Immature natural killer cell (primary cell): ENCODE measurements at places on chromosomes 3 and 15.

DNA sequence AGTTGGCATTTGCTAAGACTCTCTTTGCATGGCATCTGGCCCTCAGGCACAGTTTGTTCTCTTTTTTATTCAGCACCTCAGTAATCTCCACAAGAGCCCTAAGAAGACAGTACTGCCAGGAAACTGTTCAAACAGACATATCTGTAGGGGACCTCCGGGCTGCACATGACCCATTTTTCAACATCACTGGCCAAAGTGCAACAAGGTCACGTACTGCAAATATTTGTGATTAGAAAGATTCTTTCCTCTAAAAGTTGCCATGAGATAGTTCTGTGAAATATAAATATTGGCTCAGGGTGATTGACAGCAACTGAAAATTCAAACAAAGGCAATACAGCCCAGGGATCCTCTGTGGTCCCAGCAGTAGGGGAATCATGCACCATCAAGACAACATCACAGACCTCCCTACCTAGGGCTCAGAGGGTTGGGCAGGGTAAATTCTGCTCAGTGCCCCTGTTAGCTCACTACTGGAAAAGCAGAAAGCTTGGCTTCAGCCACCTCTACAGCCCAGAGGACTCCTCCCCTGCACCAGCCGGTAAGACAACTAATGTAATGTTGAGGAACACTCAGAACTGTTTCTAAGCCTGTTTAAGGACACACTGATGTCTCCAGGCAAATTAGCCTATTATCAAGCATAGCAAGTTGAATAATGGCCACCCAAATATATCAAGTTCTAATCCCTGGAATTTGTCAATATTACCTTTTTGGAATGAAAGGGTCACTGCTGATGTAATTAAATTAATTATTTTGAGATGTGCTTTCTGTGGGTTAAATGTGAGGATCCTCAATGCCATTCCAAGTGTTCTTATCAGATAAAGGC lies 117.4 kb upstream of the LPP start:
- no peak for DNase-seq

- DNase-seq: no peak
Measured at GRCh38 chr3:31142139-31142538, 247.7 kb upstream of the GADL1 start.

- DNase-seq: no peak
Measured at GRCh38 chr3:186965141-186965879, 35.0 kb downstream of the ST6GAL1 start.

DNA sequence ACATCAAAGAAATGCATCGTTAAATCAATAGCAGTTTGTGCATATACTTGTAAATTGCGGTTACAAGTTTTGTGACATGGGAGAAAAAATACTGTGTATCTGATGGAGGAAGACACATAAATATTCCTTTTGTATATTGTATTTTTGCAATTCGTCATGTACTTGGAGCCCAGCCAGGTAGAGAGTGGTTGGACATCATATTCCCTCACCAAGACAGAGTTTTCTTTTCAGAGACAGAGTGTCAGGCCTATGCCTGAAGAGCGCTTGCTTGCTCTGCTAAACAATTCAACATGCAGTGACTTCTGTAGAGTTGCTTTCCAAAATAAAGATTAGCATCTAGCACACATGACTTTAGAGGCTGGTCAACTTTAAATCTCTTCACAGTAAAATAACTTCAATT lies 24.8 kb upstream of the MEIS2 start:
- DNase-seq: no peak

- no peak for DNase-seq
Measured at GRCh38 chr3:124144035-124144814, 152.3 kb upstream of the ROPN1 start.

- DNase-seq: no peak
Measured at GRCh38 chr15:70093070-70093469, 4.6 kb downstream of the TLE3 start.

GRCh38 chr3:72185549-72186399 lies 400.8 kb upstream of the PROK2 start:
- no peak for DNase-seq

DNA sequence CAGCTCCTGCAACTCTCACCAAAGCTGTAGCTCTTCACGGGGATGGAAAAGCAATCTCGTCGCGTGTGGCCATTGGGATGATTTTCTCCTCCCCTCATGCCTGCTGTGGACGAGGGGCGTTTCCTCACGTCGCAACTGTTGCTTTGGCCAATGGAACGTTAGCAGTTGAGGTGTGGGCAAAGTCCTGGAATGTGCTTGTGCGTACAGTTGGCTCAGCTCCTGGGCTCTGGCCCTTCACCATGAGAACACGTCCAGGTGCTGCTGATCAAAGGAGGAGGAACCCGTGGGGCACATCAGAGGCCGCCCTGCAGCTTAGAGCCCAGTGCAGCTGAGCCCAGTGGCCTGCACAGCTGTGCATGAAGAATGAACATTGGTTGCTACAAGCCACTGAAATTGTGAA lies 186.1 kb downstream of the TJP1 start:
- DNase-seq: no peak

DNA sequence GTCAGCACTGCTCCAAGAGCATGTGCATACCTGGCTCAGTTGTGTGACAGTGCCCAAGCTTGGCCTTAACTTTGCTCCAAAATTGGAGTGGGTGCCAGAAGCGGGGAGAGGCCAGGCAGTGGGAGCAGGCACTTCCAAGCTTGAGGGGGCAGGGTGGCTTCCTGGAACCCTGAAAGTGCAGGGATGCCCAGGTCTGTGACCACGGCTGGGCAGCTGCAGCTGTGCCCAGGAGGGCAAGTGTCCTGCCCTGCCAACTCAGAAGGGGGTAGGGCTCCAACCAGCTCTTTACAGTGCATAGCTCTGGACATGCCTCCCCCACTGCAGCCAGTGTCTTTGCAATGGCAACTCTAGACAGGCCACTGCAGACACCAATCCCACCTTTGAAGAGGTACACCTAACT lies 478.6 kb downstream of the OTOL1 start:
- DNase-seq: no peak

DNA sequence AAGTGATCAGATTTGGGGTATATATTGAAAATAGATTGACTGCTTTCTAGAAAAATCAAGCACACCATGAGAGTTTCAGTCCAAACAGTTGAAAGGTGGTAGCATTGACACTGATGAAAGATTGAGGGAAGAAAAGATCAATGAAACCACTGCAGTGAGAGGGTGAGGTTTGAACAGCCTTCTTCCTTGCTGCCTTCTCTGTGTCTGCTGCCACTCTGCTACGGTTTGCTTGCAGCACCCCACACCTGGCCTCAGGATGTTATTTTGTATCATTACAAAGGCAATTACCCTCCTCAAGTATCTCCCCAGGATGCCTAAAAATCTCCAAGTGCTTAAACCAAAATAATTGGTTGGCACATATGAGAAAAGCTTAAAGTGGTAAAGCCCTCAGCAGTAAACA lies 683.6 kb upstream of the ARPP21 start:
- no peak for DNase-seq

DNA sequence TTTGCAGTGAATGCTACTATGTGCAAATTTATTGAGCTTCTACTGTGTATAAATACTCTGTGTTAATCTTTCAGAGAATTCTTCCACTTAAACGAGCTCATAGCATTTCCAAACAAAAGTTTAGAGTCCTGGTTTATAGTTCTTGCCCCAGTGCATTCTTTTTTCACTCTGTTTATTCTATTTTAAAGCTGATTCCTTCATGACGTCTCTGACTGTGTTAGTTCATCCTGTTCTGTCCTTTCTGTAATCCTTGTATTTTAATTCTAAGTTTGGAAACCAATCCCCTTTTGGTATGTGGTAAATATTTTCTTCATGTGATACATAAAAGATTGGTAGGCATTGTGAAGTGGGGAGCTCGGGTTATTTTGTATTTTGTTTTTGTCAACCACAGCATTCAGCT lies 18.7 kb downstream of the P2RY14 start:
- no peak for DNase-seq

- no peak for DNase-seq
Measured at GRCh38 chr15:32884146-32884545, 166.3 kb downstream of the GREM1 start.

- DNase-seq: no peak
Measured at GRCh38 chr3:177126015-177126773, 71.1 kb downstream of the TBL1XR1 start.

- no peak for DNase-seq
Measured at GRCh38 chr3:132255041-132255745, 62.0 kb upstream of the ACP3 start.

DNA sequence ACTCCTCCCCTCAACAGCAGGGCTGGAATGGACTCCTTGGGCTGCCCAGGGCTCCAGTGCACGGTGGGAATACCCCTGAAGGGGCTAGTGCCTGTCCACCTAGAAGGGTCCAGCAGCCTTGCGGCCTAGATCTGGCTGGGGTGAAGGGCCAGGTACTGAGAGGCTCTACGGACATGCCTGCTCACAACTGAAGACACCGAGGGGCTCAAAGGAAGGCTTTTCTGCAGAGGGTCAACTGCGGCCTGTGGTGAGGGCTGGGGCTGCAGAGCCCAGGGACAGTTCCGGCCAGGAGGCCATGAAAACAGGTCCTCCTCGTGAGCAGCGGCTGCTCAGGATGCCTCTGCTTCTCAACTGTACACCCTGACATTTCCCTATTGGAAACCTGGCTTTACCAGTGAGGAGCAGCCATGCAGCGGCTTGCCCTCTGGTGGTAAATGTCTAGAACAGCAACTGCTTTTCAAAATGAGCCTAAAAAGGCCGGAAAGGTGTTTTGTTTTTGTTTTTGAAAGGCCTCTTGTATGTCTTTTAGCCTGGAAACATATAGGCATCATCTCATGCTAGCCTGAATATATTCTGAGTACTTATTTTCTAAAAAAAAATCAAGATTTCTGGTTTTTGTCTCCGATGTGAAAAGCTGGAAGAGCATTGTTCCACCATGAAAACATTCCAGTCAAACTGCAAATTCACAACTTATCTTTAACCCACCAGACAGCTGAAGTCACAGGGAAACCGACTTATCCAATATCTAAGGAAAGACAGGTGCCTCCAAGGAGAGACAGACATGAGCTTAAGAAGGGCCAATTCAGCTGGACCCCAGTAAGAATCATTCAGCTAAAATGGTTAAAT lies 163.4 kb downstream of the KLF13 start:
- DNase-seq: peak; percentile 62

GRCh38 chr3:123154020-123154985 lies 47.4 kb upstream of the SEC22A start:
- DNase-seq: no peak

DNA sequence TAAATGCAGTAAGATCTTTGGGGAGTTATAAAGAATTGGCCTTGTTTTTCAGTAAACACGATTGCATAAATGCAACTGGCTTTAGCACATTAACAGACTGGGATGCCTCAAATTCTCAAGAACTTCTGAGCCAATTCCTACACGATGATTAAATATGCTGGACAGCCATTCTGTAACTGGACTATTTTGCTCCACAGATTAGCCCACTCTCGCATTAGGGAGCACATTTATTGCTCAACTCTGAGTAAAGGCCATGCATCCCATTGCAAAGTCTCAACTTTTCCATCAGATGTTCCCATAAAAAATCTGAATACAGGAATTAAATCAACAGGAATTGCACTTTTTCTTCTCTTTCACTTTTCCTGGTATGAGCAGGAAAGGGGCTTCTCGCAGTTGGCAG lies 66.7 kb upstream of the PRICKLE2 start:
- no peak for DNase-seq

DNA sequence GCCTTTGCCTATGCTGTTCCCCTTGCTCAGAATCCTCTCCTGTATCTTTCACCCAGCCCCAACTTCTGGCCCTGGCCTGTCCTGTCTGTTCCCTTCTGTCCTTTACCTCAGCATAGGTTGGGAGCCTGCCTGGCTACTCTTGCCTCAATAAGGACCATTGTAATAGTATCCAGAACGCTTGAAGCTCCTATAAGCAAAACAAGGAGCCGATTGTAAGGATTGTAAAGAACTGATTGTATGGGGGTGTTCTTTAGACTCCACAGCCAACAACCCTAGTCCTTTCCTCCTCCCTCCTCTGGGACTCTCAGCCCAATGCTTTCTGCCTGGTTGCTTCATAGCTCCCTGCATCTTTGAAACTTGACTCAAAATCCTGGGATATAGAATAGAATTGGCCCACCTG lies 18.7 kb upstream of the RAD54L2 start:
- DNase-seq: no peak

GRCh38 chr3:52216585-52217408 lies 8.6 kb downstream of the TLR9 start:
- DNase-seq: no peak

- no peak for DNase-seq
Measured at GRCh38 chr3:190180268-190180667, 59.6 kb upstream of the P3H2 start.

DNA sequence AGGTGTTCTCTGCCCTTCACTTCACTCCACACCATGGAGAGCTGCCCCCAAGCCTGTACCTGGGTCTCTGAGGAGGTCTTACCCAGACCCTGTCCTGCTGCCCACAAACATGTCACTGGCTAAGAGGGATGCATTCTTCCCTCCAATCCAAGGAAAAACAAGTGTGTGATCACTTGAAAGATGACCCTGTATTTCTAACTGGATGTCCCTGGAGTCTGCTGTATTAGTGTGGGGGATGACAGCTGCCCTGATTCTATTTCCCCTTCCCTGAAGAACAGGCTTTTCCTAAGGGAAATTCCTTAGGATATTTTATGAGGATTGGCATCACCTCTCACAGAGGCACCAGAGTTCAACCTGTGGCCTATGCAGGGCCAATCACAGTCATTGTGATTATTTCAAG lies 55.0 kb upstream of the GATA2 start:
- no peak for DNase-seq

GRCh38 chr3:148866261-148866660 lies 1.2 kb downstream of the CPA3 start:
- DNase-seq: no peak

DNA sequence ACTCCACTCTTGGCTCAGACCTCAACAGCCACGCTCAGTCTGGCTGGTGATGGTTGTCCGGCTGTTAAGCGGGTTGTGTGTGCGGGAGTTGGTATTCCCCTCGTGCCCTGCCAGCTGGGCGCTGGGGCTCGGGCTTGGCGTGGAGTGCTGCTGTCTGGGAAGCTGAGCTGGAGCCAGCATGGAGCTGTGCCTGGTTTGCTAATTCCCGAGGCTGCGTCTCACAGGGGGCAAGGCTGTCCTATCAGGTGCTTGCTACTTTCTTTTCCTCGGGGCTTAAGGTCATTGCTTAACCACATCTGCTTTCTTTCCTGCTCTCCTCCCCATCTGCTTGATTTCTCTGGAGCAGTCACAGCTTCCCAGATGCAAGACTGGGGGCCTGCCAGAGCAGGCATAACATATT lies 29.9 kb downstream of the PDIA5 start:
- no peak for DNase-seq

- DNase-seq: peak; percentile 51
Measured at GRCh38 chr15:80173022-80173759, 20.4 kb downstream of the FAH start.

DNA sequence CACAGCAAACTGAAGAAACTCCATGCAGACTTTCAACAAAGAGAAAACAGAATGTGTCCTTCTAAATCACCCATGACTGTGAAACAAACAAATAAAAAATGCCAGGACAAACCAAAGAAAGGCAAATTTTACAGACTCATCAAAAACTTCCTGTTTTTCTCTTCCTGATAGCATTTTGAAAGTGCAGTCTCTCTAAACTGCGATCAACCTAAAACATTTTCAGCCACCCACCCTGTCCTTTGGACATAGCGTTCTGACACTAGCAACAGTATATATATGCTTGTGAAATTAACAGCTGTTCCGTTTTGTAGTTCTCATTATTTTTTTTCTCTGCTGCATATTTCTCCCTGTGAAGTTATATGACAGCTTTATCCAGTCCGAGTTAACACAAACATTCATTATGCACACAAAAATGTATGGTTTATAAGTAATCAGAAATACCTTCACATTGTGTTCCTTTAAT lies 151.7 kb downstream of the FBN1 start:
- no peak for DNase-seq
